Stimulated activated CD4-positive, alpha-beta T cell treated with anti-CD3 and anti-CD28 coated beads, Interleukin-2, amount 100 ng/mL, for 24 hours (primary cell): ENCODE measurements at places on chromosomes 12 and 14.

GRCh38 chr12:52125476-52125900 is 46.0 kb downstream of the SMIM41 start:
- DNase-seq, result peak; percentile 13

GRCh38 chr12:130803702-130804101 is 35.3 kb downstream of the STX2 start:
- DNase-seq, result no peak

DNA sequence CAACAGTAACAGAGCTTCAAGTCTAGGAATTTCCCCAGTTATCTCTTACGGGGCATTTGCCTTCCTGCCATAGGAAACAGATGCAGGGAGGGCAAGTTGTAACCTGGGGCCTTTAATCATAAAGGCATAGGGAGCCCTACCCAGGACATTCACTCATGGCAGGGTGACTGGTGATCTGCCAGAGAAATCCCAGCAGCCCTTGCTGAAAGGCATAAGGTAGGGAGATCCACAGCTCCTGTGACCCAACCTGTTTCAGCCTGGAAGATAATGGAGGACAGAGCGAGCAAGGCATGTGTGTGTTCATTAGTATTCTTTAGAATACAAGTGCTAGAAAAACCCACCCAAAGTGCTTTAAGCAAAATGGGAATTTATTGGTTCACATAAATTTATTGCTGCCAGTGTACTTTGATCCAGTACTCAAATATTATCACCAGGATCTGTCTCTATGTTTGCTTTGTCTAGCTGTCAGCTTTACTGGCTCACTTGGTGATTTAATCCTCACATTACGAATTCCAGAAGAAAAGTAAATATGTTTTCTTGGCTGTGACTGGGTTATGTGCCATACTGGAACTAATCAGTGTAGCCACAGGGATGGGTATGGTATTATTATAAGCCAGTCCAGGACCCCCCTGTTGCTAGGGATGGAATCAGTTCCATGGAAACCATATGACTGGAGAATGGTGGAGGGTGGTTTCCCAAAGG is 21.1 kb upstream of the AKAP6 start:
- DNase-seq, result no peak

DNA sequence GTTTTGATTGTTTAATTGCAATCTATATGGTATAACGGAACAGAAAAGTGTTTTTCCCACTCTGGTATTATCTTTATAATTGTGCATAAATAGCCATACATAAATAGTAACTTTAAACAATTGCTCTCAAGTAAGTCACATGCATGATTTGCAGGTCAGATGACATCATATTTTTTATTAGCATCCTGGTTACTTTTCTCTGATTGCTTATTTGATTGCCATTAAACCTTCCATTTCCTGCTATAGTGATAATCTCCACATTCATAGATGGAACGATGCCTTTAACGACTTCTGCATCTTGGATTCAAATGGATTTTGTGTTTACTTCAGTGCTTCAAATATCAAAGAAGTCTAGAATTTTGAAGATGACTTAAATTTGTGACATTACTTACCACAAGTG is 3.5 kb upstream of the KLRK1 start:
- no peak for DNase-seq

GRCh38 chr12:15538881-15539280 is 216.6 kb downstream of the PTPRO start:
- peak; percentile 22 for DNase-seq

DNA sequence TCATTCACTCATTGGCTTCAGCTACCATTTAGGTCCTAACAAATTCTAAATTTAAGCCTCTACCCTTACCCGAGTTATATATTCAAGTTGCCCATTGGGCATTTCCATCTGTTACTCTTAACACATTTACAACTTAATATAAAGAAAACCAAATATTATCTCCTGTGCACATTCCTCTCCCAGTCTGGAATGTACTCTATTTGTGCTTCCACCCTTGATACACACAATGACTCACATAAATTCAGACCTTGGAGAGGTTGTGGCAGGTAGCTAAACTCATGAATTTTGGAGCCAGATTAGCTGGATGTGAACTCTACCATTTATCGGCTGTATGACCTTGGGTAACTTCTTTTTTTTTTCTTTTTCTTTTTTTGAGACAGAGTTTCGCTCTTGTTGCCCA is 51.1 kb downstream of the BRMS1L start:
- DNase-seq, result no peak

DNA sequence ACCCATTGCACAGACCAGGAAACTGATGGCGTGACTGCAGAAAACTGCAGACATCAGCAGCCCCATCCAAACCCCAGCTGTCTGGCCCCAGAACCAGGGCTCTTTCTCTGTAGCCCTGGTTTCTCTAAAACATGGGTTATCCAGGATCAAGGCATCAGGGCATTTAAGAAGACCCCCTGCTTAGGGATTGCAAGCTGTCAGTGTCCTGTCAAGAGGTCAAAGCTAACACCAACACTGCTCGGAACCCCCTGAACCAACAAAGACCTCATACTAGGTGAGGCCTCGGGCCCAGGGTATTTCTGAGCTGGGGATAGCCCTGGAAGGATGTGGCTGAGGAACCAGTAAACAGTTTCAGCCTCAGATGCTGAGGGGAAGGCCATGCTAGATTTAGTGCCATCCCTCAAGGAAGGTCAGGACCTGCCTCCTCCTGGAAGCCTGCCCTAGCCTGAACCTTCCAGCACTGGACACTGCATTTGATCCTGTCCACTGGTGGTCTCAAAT is 39.2 kb downstream of the BCL11B start:
- DNase-seq, result no peak

DNA sequence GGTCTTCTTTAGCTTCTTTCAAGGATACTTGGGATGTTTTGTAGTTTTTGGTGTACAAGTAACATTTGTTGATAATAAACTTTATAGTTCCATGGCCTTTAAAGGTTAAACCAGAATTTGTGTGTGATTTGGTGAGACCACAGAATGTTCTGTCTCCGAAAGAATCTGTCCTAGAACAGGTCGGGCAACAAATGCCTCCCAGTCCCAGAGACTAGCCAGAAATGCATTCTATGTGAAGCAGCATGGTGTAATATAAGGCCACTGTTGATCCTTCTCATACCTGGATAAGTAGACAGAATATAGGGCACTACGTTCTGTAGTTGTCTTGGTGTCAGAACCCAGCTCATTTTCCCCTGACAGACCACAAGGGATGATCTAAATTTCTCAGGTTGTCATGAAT is 10.0 kb downstream of the STYK1 start:
- no peak for DNase-seq

DNA sequence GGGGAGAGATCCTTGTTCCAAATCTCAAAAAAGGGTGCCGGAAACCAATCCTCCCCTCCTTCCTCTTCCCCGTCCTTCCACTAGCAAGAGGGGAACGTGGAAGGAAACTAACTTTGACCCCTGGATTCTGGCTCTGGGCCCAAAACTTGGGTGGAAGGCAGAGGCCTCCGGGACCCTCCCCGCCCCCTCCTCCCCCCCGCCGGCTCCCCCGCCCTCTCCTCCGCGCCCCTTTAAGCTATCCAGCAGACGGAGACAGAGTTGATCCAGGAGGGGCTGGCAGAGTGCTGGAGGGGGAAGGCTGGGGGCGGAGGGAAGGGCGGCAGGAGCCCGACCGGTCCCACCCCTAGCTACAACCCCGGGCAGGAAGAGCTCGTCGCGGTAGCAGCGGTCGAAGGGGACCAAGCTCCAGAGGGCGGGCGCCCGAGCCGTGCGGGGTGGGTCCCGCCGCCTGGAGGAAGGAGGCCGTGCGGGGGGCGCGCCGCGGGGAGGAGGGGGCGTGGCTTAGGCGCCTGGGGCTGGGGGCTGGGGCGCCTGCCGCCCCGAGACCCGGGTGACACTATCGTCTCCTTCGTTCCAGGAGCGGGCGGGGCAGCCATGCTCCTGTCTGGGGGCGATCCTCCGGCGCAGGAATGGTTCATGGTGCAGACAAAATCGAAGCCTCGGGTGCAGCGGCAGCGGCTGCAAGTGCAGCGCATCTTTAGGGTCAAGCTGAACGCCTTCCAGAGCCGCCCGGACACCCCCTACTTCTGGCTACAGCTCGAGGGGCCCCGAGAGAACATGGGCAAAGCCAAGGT is at the start of gene NYNRIN:
TSS of gene NYNRIN (plus strand) at position 351 of the 794 bp plus-strand sequence. CDS start at position 595, 244 bp downstream.
- DNase-seq, result peak; percentile 34

DNA sequence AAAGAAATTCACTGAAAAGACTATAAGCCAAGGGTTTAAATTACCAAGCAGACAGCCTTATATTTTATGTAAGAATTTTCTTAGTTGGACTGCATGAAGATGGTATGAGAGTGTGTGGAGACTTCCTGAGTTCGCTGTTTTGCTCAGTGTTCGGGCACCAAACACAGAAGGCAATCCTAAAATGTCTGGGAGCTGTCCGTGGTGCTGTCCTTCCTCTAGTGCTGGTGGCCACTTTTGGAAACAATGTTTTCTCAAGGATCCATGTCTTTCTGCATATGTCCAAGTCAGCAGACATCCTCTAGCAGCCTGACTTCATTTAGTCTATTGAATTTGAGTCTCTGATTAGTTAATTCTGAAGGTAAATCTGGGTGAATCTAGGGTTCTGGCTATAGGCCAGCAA is 135.8 kb downstream of the SLC8A3 start:
- DNase-seq, result peak; percentile 17

GRCh38 chr12:12441843-12442461 is 85.1 kb downstream of the BORCS5 start:
- peak; percentile 49 for DNase-seq

DNA sequence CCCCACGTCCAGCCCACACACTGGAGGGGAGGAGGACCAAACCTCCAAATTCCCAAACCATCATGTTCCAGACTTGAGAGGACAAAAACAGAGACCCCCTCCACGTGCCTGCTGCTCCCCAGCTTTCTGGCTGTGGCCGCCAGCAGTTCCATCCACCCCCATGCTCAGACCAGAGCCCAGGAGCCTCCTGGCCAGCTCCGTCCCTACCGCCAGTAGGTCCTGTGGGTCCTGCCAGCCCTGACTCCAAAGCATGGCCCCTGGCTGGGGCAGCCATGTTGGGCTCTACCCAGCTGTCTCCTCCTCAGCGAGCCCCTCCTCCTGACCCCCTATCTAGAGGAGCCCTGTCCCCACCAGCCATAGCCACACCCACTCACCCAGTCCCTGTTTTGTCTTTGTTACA is 227.3 kb upstream of the RTL1 start:
- DNase-seq, result no peak

GRCh38 chr14:75184492-75184891 is 8.1 kb upstream of the TMED10 start:
- DNase-seq, result no peak

DNA sequence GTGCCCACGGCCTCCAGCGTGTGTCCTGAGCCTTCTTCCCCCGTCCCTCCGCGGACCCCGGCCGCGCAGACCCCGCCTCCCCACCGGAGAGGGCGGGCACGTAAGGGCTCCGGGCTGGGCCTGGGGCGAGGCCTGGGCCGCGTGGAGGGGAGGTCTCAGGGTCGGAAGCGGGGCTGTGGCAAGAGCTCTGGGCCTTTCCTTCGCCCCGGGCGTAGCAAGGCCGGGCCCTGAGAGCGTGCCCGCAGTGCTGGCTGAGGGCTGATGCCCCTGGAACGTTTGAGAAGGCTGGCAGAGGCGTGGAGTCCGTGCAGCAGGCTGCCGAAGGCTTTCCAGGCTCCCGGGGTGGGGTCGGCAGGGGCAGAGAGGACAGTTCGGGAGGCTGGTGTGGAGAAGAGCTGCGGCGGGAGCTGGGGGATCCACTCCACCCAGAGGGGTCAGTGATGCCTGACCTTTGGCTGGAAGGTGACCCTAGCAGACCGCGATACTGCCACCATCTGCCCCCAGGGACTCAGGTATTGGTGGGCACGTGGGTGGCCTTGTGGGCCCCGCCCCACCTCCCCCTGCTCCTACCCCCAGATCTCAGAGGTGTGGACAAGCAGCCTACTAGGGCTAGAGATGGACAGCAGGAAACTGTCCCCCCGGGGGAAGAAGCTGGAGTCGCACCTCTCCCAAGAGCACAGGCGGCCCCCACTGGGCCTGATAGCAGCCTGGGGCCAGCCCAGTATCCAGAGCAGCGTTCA is 558 bp downstream of the TEX22 start:
- DNase-seq, result peak; percentile 66

- no peak for DNase-seq
These were observed 19.8 kb upstream of the TESC start for GRCh38 chr12:117118838-117119591.

DNA sequence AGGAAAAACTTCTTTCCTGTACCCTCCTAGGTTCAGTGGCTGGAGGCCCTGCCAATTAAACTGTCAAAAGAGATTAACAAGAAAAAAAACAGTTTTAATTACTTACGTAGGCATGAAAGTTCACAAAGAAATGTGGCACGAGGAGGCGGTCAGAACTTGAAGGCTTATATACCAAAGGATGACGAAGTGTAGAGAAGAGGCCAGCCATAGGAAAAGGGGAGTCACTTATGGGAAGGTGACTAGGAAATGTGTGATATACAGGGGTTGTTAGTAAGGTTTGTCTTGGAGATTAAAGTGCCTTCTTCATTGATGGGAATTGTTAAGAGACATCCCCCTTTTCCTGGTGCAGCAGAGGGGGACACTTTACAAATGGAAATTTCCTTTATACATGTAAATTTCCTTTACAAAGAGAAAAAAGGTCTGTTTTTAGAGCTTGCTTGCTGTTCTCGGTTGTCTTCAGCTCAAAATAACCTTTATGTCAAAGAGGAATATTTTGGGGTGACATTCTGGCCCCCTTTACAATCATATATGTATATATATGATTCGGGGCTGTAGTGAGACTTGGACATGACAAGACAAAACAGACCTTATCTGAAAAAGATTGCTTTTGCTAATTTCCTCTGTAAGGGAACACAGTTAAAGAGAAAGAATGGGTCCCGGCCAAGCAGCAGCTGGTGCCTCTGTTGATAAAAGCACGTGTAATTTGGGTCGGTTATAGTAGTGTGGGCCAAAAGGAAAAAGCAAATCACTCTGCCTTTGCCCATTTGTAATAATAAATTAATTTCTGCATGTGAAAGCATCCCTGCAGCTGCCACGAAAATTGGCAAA is 38.6 kb downstream of the SYNE2 start:
- no peak for DNase-seq

GRCh38 chr12:78430551-78430950 is 434.0 kb upstream of the SYT1 start:
- DNase-seq, result no peak

DNA sequence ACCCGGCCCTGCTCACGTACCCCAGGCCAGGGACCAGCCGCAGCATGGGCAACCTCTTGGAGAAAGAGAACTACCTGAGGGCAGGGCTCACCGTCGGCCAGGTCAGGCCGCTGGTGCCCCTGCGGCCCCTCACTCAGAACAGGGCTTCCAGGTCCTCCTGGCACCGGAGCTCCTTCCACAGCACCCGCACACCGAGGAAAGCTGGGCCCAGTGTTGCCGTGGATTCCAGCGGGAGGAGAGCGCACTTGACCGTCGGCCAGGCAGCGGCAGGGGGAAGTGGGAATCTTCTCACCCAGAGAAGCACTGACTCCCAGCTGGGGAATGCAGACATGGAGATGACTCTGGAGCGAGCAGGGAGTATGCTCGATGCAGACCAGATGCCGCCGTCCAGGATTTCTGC is 7.9 kb upstream of the VAMP1 start:
- no peak for DNase-seq

DNA sequence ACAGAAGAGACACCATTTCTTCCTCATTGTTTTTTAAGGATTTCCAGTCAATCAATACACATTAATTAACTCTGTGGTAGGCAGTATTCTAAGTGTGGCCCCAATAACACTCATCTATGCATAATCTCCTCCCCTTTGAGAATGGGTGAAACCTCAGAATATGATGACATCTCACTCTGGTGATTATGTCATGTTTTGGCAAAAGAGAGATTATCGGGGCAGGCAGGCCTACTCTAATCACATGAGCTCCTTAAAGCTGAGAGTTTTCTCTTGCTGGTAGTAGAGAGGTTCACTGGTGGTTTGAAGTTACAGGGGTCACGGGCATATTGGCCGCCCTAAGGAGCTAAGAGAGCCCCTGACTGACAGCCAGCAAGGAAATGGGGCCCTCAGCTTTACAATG is 7.1 kb upstream of the LGMN start:
- no peak for DNase-seq

- peak; percentile 35 for DNase-seq
These were observed 1.2 kb downstream of the CPSF6 start for GRCh38 chr12:69240631-69240995.
